ENCODE measurements at places on chromosomes 2 and 18. TPM values are rescaled to one million over a fixed set of nuclear protein-coding genes. Genes with fewer than 3 reads are reported as not detected.
A peak's percentile ranks its signal among the peaks of the same experiment; 100 is the strongest.

DNA sequence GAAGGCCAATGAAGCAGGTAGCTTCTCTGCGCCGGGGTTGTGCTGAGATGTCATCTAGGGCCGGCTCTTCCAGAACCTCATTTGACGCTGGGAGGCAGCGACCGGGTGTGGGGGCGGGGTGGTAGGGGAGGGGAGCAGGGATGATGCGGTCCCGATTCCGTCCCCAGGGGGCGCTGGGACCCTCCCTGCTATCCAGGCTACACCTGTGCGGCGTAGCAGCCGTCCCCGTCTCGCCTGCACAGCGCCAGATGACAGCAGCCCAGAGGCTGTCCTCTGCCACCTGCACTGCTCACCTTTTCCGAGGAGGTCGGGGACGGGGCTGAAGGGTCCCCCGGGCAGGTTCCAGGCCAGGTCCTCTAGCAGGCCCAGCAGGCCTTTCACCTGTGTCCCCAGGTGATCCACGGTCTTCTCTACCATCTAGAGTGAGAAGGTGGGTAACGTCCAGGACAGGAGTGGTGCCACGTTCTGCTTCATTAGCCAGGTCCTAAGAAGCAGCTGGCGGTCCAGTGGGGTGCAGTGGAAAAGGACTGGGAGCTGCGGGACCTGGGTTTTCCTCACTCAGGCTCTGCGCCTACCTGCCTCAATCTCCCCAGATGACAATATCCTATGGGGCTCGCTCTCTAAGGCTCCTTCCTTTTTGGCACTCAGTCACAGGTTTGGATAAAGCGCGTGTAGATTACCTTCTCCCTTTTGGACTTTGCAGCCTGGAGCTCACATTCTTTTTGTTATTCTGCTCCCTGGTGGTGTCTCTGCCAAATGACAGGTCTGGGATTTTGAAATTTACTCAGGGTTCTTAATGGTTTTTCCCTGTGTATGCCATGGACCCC lies 56.0 kb upstream of the RAB6C start:
- ATAC-seq = peak; percentile 75

DNA sequence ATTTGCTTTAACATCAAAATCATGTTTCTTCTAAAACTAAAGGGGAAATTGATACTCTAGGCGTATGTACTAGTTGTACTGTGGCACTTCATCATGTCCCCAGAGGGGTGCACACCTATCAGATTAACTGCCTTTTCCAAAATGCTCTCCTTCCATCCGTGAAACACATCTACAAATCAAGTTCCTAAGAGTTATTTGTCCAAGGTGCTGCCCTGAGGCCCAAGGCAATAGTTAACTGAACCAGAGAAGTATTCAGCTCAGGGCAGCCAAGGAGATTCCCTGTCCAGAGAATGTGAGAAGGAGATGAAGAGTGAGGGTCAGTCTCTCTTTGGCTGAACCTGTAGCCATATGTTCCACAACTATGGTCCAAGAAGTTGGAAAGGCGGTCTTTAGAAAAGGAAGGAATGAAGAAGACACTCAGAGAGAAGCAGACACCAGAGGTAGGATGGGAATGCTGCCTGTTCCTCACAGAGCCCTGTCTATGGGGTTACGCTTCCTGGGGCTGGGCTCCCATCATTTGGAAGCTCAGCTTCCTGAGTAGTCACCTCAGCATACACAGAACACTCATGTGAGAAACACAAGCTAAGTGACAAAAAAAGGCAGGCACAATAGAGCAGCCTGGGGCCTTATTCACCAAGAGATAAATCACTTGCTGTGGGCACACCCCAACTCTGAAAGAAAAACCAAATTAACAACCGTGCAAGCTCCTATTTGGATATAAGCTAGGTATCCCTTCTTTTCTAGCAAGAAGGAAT lies 55.6 kb downstream of the ANKRD44 start:
- peak; percentile 84 for ATAC-seq

GRCh38 chr2:31256611-31257382 lies 22.8 kb downstream of the EHD3 start:
- ATAC-seq = no peak

- ATAC-seq = peak; percentile 88
These were observed 108.3 kb downstream of the SMAD7 start for GRCh38 chr18:48842259-48843061.

GRCh38 chr18:41024792-41025191 lies 930.2 kb upstream of the PIK3C3 start:
- no peak for ATAC-seq

- no peak for ATAC-seq
These were observed 271.4 kb downstream of the ZEB2 start for GRCh38 chr2:144248350-144249034.

DNA sequence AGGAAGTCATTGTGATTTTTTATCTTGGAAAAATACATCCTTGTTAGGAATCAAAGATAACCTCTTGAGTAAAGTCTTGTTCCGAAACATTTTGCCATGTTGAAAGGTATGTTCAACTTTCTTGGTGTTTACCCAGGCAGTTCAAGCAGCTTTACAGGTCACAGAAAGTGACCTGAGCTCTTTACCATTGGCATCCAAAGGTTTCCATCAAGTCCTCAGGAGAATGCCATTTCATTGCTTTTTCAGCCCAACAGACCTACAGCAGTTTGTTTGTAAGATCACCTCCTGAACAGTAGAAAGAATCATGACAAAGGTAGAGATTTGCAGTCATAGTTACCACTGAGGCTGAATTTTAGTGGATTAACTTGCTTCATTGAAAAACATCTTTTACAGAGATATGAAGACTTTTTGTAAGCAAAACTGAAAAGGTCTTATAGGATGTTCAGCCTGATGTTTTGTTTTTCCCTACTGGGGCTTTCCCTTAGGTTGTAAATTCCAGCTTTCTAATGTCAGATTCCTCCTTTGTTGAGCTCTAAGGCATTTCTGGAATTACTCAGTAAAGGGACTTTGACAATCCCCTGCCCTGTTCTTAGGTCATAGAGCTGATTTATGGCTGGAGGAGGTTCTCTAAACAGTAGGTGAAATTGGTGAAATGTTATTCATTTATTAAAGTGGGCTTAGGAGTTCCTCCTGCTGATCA lies 236.8 kb upstream of the RBMS1 start:
- ATAC-seq = no peak

DNA sequence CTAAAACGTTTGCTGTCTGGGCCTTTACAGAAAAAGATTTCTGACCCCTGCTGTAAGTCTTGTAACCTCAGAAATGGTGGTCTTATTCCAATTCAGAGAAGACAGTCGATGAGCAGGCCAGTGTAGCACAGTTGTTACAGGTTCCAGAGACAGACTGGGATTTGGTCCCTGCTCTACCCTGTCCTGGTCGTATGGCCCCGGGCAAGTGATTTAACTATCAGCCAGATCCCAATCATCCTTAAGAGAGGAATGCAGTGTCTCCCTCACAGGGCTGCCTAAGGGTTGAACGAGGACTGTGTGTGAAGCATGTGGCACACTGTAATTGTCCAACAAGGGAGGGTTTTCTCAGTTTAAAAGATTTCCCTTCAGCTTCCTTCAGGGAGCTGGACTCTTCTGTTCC lies 47.2 kb downstream of the HK2 start:
- no peak for ATAC-seq

GRCh38 chr2:231189171-231189530 lies 9.3 kb upstream of the ARMC9 start:
- no peak for ATAC-seq

DNA sequence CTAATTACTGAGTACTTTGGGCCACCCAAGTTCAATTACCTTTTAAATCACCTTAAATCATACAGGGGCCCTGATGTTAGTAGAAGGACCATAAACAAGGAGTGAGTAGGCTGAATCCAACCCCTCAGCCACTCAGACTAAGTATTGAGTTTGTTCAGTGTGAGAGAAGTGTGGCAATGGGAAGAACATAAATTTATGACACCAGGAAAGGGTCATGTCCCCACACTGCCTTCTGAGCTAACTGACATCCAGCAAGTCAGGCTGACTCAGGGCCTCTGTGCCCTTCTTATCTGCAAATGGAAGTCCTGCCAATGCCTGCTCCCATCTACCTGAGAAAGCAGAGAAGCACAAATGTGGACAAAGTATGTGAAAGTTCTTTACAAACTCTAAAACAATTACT lies 12.9 kb downstream of the PLEKHM3 start:
- ATAC-seq = no peak

Gene CNTNAP5
- total RNA-seq = 0.28 TPM

Gene SLC23A3
- total RNA-seq = 4.6 TPM

Gene FKBP1B
- 43.2 TPM for total RNA-seq

Gene HRH4
- 0.21 TPM for total RNA-seq
